Right renal cortex interstitium (tissue), 3 donors: ENCODE measurements at places on chromosomes 7 and 10.

DNA sequence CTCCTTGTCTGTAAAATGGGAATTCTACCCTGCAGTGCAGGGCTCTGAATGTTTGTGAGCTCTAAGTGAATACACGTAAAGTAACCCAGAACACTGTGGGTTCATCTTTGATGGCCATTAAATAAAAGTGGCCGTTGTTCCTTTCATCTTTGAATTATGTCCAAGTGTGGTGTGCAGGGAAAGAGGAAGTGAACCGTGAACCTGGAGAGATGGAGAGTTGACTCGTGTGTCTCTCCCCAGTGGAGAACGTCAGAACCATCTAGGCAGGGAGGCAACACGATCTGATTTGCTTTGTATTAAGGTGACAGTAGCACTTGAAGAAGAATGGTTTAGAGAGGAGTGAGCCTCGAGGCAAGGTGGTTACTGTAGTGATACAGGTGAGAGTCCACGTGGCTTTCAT, 93.5 kb upstream of the GJD4 start:
- no peak for DNase-seq

GRCh38 chr7:129741743-129742213, 130.3 kb downstream of the NRF1 start:
- DNase-seq, result peak; percentile 12

DNA sequence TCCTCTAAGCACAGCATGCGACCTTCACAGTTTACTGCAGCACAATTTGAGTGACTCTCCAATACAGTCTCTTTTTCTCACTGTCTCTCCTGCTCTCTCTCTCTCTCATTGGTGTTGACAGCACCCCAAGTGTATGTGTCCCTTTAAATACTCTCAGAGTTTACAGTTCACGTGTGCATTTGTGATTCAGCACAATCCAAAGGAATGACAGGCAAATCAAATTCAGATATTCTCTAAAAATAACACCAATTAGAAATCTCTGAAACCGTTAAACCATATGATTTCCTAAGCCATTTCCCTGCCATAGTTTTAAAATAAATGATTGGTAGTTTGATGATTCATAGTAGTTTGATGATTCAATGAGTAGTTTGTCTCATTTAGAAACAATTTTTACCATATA, 104.0 kb upstream of the GAD2 start:
- no peak for DNase-seq

GRCh38 chr10:99172128-99172738, 63.4 kb downstream of the HPSE2 start:
- DNase-seq, result peak; percentile 17

- DNase-seq, result no peak
Measured at GRCh38 chr10:11305825-11306593, 288.3 kb downstream of the CELF2 start.
